Esophagus mucosa (tissue), 1 donor: ENCODE measurements at places on chromosomes 11 and 22. TPM values are rescaled to one million over a fixed set of nuclear protein-coding genes. Genes with fewer than 3 reads are reported as not detected.

DNA sequence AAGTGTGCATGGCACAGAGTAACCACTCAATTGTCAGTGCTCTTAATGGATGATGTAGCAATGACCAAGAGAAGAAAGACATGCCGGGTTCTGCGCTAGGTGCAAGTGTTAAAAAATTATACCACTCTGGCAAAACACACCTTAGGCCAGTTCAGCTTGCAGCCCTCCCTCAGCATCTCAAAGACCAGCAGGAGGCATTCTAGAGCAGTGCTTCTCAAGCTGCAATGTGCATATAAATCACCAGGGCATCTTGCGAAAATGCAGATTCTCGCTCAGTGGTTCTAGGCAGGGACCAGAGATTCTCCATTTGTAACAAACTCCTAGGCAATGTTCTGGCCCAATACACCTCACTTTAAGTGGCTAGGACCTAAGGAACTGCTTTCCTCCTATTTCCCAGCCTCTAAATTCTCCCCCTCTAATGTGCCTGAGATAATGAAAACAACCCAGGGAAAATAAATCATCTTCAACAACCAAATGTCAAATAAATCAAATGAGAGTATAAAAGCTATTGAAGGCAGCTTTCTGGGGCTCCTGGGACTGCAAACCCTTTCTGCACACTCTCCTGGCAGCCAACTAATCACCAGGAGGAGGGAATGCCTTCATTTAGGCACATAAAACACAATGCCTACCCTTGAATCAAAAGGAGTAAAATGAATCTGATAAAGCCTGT, 337.2 kb upstream of the API5 start:
- ATAC-seq = no peak

DNA sequence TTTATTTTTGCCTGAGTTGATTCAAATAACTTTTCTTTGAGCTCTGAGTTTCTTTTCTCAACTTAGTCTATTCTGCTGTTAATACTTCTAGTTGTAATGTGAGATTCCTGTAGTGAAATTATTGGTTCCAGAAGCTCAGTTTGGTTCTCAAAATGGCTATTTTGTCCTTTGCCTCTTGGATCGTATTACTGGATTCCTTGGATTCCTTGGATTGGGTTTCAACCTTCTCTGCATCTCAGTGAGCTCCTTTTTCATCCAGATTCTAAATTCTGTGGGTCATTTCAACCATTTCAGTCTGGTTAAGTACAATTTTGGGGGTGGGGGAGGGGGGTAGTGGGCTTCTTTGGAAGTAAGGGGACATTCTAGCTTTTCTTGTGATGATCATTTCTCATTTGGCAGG, 341.1 kb upstream of the CNTN5 start:
- ATAC-seq = no peak

DNA sequence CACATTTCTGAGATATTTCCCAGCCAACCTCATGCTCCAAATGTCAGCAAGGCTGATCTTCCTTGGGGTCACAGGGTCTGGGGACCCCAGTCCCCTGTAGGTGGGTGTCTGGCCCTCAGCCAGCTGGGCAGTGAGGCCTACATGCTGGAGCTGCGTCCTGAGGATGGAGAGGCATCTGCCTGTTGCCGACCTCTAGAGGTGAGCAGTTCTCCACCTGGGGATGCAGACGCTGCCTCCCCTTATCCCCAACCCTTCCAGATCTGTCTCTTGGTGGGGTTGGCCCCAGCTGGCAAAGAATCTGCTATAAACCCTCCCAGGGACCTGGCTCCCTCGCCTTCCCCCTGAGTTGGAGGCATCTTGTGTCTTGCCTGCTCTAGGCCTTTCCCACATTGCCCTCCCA, 79.6 kb downstream of the PKNOX2 start:
- no peak for ATAC-seq

Gene C11orf52
- 3.5 TPM for total RNA-seq

Gene MSANTD4
- total RNA-seq = 3.1 TPM

GRCh38 chr11:115674176-115674936, 170.1 kb upstream of the CADM1 start:
- no peak for ATAC-seq

DNA sequence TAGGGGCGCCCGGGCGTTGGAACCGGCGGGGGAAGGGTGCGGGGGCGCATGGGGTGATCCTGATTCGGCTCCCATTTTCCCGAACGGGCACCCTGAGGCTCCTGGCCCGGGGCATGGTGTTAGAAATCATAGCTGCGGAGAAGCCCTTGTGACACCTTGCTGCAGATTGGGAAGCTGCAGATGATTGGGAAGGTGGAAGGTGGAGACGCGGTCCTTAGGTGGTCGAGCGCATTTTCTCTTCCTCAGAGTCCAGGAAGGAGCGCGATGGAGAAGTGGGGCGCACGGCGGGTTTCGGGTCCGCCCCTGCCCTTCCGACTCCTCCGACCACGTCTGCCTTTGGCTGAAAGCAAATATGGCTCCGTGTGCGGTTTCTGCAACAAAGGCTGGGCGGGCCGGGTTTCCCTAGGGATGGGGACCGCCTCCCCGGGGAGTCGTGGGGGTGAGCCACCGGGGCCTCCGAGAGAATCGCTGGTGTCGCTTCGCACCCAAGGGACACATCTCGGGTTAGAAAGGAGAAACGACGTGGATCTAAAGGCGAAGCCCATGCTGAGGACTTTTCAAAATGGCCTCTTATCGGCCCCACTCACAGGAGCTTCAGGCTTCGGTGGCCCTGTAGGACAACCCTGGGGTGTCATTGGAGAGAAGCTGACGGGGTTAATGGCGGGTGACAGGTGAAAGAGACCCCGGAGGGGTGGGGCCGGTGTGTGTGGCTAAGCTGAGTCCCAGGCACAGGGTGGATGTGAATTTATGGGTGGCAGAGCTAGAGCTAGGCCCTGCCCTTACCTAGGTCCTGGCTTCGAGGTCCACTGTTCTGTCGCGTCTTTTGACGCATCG, 707 bp upstream of the FTH1 start:
- no peak for ATAC-seq

GRCh38 chr11:87215236-87215635, 177.5 kb downstream of the TMEM135 start:
- no peak for ATAC-seq

Gene CARD16
- total RNA-seq = 14.0 TPM

DNA sequence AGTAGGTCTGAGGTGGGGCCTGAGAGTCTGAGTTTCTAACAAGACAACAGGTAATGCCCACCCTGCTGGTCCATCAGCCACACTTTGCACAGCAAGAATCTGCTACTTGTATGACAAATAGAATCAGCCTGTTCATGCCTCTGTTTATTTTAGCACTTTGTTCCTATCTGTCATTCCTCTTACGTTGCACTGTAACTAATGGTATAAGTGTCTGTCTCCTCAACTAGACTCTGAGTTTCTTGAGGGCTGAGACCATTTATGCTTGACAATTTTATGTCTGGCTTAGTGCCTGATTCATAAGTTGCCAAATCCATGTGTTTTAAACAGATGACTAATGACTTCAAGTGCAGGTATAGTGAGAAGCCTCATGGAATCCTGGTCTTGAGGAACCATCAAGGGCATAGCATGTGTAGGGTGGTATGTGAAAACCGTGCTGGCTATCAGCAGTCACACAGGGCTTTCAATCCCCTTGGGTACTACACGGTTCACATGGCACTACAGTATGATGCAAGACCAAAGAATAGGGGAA, 209.7 kb downstream of the C11orf91 start:
- no peak for ATAC-seq

DNA sequence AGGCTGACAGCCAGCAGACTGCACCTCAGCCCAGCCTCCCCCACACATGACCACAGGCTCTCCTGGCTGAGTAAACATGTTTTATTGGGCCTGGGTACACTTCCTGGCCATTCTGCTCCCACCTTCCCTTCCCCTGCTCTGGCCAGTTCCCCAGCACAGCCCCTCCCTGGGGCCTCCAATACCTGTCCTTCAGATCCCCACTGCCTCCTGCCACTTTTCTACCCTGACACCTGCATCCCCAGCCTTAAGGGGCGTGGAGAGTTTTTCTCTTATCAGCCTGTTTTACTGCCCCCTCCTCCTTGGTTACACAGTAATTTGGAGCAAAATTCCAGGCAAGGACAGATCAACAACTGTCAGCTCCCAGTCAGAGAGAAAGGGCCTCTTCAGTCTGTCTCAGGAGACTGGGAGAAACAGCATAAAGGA, at the start of gene ISX:
TSS of gene ISX (plus strand) at position 363 of the 423 bp plus-strand sequence. CDS start 930 bp downstream, outside the sequence.
- ATAC-seq = no peak

Gene C22orf42
- not detected for total RNA-seq

GRCh38 chr11:67410369-67410831, 5.1 kb upstream of the CARNS1 start:
- no peak for ATAC-seq

DNA sequence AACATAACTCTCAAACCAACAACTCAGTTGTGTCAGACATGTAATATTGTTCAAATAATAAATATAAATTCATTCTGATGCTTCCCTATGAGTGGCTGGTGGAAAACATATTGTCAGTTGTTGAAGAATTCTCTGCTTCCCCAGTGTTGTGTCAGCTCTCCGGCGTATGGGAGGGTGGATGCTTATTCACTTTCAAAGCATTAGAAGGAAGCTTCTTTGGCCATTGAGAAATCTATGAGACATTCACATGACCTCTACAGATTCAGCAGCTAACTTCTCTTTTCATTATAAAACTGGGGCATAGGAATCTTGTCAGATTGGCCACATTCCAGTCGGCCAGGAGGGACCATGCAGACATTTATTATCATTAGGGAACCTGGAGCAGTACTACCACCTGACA, 2.9 kb downstream of the OR51V1 start:
- no peak for ATAC-seq

Gene SCT
- total RNA-seq = not detected

Gene OR8G5
- total RNA-seq = not detected

DNA sequence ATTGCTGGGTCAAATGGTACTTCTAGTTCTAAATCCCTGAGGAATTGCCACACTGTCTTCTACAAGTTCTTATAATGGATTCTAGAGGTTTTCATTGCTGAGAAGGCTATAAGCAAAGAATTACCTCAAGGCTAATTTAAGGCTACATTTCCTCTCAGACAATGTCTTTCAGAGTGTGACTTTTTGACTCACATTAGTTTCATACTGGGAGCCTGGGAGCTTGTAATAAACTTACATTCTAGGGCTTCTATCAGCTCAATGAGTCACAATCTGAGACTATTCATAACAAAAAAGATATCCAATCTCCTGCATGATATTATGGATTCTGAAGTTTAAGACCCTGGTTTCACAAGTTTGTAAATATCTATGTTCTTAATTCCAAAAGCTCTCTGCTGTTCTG, 408.7 kb downstream of the LRRC4C start:
- ATAC-seq = no peak

DNA sequence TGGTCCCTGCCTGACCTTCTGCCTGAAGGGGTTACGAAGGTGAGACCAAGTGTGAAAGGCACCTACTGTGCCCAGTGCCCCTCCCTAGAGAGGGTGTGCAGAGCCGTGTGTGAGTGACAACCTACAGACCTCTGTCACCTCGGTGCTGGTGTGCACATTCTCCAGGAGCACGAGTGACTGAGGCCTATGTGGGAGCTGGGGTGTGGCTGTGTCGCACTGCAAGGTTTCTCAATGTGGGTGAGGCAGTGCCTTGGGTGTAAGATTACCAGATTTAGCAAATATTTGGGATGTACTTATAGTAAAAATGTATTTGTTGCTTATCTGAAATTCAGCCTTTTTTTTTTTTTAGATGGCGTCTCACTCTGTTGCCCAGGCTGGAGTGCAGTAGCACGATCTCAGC, 5.6 kb downstream of the STARD10 start:
- ATAC-seq = peak; percentile 47

- ATAC-seq = no peak
Observed at GRCh38 chr22:45310331-45310976, 720 bp downstream of the FAM118A start.

Gene DTX4
- 3.3 TPM for total RNA-seq

- peak; percentile 49 for ATAC-seq
Observed at GRCh38 chr11:49208006-49208721, at the start of gene FOLH1. TSS of gene FOLH1 (minus strand) at chr11:49208602. CDS start at chr11:49208409, 193 bp downstream.

GRCh38 chr11:76671237-76671592, 668 bp upstream of the LRRC32 start:
- ATAC-seq = no peak

GRCh38 chr11:117337076-117337475, 9.4 kb downstream of the CEP164 start:
- ATAC-seq = no peak

Gene NLRP6
- total RNA-seq = 0.12 TPM

- ATAC-seq = peak; percentile 92
Observed at GRCh38 chr11:8863838-8864237, 47.2 kb upstream of the AKIP1 start.

Gene RHOD
- total RNA-seq = 161 TPM

Gene VEGFB
- total RNA-seq = 45.2 TPM

- no peak for ATAC-seq
Observed at GRCh38 chr11:30560206-30561106, 25.7 kb downstream of the MPPED2 start.

DNA sequence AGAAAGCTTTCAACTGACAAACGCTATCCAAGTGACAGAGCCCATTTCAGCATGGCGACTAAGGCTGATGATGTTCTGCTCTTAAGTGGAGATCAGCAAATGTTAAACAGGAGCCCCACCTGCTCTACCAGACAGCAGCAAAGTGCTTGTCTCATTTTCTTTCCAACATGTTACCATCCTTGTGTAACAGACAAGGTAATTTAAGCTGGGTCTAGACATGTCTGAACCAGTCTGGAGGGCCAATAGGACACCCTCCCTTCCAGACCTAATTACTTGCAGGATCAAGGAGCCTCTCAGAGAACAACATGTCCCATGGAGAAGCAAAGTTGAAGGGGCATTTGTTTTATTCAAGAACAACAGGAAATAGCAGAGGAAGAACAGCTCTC, 3.9 kb upstream of the LMO2 start:
- ATAC-seq = peak; percentile 42

DNA sequence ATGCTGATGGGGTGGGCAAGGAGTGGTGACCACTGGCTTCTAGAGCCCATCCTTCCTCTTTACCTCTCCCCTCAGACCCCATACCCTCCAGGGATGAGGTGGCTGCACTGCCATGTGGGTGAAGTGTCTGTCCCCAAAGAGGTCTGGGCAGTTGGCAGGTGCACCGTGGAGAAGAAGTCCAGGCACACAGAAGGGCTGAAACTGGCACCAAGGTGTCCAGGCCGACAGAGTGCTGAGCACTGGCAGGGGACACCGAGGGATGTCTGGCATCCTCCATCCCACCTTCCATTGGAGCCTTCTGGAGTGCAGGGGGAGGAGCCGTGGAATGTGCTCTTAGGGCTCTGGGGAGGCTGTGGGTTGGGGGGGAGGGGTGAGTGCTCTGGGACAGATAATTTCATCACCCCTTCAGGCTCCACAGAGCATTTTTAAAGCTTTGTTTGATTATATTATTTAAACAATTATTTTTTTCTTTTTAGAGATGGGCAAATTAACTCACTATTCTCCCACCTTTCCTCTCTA, 37.9 kb downstream of the PKNOX2 start:
- no peak for ATAC-seq
